T-helper 22 cell (primary cell): ENCODE measurements at places on chromosomes 2 and 18.

GRCh38 chr18:36189486-36189885 lies 2.2 kb downstream of the MOCOS start:
- no peak for DNase-seq

DNA sequence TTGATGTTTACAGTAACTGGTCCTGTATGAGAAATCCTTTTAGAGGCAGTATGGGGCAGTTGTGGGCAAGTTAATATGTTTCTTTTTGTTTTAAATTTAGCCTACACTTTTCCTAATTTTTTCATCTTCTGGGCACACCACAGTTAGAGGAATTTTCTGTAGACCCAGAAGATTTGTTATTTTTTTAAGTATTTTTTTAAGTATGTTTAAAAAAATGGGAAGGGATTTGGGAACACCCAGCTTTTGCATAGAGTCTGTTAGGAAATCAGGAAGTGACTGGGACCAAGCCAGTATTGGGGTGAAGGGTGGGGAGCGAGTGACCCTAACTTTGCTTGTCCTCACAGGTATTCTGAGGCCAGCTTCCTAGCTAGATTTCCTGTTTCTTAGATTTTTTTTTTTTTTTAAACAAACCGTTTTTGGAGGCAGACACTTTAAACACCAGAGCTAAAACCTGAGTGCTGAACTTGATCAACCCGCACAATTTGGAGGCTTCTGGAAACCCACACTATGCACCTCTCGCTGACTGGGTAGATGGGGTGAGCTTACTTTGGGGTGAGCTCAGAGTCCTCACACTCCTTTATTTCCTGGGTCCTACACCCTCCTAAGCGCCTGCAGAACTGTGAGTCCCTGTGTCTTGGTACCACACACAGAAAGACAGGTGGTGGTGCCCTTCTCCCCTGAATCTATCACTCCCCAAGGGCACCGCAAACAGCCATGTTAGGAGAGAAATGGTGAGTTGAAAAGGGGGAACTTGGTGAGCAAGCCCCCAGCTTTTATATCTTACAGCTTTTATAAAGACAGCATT lies 5.2 kb downstream of the GATA6 start:
- no peak for DNase-seq

- no peak for DNase-seq
Observed at GRCh38 chr18:79766308-79766707, 31.4 kb upstream of the KCNG2 start.

GRCh38 chr18:10518595-10519255 lies 7.1 kb upstream of the NAPG start:
- DNase-seq: no peak

DNA sequence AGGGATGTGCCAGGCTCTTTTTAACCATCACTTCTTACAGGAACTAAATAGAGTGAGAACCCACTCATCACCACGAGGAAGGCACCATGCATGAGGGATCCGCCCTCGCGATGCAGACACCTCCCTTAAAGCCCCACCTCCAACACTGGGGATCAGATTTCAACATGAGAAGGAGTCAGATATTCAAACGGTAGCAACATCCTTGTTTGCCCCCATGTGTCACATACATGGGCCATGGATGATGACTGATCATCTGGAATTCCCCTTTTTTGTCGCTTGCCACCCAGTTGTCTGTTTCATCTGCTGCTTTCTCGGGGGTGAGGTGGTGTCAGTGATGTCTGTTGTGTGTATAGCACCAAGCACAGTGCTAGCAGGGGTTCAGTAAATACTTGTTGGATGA lies 57.9 kb downstream of the NCK2 start:
- peak; percentile 75 for DNase-seq

DNA sequence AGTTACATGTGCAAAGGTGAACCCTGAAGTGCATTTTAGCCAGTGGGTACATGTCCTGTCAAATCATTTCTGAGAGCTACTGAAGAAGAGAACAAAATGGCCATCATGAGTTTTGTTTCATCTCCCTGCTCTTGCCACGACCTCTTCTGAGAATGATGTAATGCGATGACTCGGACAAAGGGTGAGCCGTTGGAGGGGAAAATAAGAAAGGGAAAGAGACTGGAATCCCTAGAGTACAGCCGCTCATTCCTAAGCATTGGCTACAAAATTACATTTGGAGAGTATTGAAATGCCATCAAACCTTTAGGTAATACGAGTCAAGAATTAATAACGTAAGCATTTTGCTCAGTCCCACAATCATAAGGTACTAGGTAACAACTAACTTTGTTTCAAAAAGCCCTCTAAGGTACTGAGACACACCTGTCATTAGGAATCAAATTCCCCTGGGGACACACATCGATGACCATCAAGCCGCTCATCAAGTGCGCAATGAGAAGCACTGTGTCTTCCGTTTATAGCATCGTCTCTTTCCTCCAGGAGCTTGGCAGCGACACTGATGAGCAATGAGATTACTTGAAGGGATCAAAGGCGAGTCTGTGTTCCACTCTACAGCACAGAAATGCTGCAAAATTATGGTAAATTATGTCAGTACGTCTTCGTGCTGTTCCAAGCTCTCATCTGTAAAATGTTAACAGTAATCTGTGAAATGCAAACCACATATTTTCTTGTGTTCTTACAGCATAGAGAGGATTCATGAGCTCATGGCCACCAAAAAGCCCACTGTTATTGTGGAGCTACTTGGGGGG lies 97.3 kb upstream of the PIEZO2 start:
- DNase-seq: no peak

- no peak for DNase-seq
Observed at GRCh38 chr2:167289651-167290410, 401.6 kb downstream of the XIRP2 start.

DNA sequence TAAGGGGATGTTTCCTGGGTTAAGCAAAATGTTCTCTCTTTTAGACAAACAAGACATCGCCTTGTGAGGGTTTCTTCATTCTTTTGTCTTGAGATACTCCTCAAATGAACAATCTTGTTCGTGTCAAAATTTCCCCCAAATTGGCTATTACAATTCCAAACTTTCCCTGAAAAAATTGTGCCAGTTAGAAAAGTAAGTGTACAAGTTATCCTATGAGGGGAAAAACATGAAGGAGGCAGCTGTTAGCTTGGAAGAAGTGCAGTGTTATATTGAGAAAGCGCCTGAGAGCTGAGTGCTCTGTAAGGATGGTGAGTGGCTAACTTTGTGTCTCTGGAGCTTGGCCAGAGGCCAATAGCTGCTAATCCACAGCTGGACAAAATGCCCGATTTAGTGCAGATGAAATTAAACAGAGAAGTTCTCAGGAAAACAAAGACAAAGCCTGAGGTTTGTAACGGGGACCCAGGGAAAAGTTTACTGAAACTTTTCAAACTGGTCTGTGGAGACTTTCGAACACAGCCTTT lies 14.1 kb upstream of the PLEKHH2 start:
- no peak for DNase-seq

- DNase-seq: no peak
Observed at GRCh38 chr2:234454433-234454832, 42.4 kb downstream of the ARL4C start.

DNA sequence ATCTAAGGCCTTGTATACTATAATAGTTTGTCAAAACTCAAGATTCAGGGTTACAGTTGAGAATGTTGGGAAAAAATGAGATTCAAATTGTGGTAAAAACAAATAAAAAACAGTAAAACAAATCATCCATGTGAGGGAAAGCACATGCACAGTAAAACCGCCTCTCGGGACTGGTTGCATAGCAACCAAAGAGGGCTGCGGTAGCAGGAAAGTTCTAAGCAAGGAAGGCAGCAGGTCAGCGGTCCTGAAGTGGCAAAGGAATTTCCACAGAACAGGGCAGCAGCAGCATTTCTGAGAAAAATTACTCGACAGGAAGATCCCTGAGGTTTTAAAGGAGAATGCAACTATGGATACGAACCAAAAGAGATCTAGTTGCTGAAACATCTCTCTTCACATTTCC lies 93.7 kb downstream of the DYNAP start:
- no peak for DNase-seq

DNA sequence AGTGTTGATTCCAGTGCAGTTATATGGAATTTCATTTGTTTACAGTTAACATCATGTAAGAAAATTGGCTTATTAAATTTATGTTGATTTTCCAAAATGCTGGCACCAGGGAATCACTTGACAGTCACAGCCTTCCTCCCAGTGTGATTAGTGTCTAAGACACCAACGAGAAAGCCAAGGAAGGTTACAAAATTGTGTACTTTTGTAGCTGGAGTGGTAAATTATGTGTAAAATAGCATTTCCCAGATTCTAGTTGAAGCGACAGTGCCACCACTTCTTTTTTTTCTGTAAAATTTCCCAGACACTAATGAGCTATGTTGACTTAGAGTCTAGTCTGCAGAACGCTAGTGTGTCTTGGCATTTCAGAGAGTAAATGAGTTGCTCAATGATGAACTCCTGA lies 101.3 kb downstream of the NCK2 start:
- DNase-seq: no peak

DNA sequence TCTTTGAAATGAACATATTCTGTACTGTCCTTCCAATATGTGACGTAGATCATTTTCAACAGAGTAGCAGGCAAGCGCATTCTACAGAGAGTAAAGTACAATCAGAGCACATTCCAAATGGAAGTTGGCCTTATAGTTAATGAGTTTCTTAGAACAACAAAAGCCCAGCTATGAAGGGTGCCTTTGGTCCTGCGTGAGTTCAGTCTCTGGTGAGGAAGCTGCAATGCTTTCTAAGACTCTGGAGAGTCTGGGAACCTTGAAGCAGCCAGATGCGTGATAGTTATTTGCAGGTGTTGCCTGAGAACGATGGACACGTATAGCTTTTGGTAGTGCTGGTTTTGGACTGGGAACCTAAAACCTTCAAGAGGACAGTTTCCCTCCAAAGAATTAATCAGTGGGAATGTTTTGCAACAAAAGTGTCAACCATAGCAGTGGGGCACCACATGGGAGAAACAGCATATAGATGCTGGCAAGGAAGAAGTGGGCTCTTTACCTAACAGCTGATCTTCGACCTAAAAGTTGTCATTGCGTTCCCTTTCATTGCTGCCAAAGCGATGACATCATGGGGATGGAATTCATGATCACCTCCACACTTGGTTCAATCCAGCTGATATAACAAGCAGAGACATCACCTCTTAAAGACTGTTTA lies 9.3 kb upstream of the SNORC start:
- DNase-seq: no peak

GRCh38 chr2:230783101-230783500 lies 70.5 kb downstream of the CAB39 start:
- no peak for DNase-seq

- DNase-seq: no peak
Observed at GRCh38 chr2:70703900-70704549, 64.0 kb downstream of the ADD2 start.

DNA sequence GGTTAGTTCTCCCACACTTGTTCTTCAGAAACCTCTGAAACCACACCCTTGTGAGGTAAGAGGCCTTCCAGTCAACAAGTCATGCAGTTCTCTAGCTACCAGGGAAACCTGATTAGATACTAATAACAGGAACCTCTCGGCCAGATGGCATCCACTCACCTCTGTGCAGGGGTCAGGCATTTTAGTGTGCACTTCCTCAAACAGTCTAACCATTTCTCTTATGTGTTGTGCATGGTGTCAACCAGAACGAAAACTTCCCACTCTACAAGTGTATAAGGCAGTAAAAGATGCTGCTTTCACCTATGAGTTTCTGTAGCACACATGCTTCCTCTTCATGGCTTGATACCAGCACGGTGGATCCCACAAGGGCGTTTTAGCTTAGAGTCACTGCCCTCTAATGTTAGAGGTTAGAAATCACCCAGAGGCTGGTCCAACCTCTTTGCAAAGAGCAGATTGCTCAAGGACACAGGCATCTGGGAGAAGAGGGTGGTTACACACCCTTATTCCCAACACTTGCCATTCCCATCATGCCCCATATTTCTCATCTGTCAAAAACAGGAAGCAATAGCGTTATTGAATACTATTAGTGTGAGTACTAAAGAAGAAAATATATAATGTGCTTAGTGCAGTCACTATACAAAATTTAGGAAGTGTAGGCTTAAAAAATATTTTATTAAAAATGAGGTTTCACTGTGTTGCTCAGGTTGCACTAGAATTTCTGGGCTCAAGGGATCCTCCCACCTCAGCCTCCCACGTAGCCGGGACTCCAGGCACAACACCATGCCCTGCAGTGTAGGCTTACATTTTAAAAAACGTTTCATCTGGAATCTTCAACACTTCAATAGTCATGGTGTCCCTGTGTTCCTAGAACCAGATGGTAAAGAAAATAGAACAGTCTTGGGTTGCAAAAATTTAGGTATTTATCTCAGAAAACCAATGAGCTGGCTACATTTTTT lies 34.5 kb upstream of the RAB31 start:
- DNase-seq: no peak

GRCh38 chr18:24185805-24186204 lies 46.9 kb downstream of the CABYR start:
- no peak for DNase-seq

DNA sequence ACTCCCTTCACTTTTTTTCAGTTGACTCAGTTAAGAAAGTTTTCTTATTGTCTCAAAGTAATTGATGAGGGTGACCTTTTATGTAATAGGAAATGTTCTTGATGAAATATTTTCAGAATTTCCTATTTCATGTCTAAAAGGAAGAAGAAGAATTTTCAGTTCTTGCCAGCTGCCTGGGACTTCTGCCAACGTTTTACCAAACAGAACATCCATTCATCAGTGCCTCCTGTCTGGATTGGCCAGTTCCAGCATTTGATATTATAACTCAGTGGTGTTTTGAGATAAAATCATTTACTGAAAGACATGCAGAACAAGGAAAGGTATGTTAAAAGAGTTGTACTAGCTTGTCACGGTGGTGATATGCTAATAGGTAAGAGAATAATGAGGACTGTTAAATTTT lies 104.7 kb upstream of the MYO3B start:
- DNase-seq: no peak

GRCh38 chr2:73935641-73936040 lies 9.0 kb downstream of the DGUOK start:
- DNase-seq: no peak

GRCh38 chr2:190997526-190998113 lies 16.4 kb downstream of the STAT1 start:
- no peak for DNase-seq

- no peak for DNase-seq
Observed at GRCh38 chr2:160271171-160272086, 71.4 kb upstream of the ITGB6 start.

GRCh38 chr18:36513556-36513955 lies 216.0 kb downstream of the FHOD3 start:
- no peak for DNase-seq

DNA sequence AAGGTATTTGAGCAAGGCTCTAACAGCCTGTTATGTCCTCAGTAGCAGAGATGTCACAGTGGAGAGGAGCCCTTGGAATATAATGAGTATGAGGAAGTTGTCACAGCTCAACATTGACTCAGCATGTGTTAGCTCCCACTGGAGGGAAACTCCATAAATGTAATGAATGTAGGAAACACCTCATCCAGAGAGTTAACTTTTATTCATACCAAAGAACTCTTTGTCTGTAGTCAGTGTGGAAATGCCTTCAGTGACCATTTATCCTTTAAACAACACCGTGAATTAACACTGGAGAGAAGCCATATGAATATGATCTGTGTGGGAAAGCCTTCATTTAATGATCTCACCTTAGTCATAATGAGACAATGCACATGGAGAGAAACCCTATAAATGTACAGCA lies 59.7 kb downstream of the CYP1B1 start:
- no peak for DNase-seq
